Stimulated activated CD4-positive, alpha-beta T cell treated with anti-CD3 and anti-CD28 coated beads, TNF-alpha, amount 100 ng/mL, for 4 hours (primary cell): ENCODE measurements at places on chromosomes 7 and 10.

GRCh38 chr7:85021101-85021704 lies 165.7 kb downstream of the SEMA3D start:
- DNase-seq: no peak

GRCh38 chr10:1365540-1366321 lies 309.5 kb downstream of the WDR37 start:
- no peak for DNase-seq

GRCh38 chr10:119022846-119023552 lies 6.5 kb upstream of the NANOS1 start:
- DNase-seq: no peak

DNA sequence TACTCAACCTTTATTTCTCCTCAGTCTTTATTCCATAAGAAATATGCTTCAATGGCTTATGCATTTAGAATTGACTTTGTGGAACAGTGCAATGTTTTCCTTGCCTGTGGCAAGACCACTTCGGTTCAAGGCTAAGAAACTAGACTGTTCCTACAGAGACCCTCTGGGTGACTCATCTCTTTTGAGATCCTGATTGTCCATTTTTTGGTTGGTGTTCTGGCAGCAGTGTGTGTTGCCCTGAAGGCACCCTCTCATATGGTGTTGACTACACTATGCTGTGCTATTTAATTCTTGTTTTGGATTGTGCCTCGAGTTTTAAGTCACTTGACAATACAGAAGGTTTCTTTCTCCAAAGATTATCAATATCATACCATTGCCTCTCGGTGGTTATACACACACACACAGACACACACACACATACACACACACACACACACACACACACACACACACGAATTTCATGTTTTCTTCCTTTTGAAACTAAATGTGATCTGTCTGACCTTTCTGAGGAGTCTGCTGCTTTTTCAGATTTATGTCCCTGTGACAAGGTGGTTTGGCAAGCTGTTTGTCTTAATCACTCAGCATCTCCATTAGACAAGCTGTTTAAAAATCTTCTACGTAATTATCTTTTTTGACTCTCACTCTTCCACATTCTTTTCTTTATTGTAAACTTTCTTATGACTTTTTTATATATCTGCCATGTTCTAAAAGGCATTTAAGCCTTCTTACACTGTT lies 187.2 kb downstream of the VTI1A start:
- no peak for DNase-seq

DNA sequence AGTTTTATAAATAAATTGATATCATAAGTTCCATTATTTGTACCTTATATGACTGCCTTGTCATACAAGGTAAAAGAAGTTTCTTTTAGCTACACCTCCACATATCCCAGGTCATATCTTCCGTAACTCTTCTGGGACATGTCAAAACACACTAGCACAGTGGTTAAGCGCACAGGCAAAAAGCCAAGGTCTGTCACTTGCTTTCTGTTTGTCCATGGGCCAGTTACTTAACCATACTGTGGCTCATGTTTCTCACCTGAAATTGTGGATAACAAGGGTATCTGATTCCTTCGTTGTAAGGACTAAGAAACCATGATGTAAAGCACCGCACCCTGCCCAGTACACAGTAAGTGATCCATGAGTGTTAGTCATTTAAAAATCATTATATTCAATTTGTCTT lies 56.2 kb downstream of the SEMA3D start:
- DNase-seq: no peak

DNA sequence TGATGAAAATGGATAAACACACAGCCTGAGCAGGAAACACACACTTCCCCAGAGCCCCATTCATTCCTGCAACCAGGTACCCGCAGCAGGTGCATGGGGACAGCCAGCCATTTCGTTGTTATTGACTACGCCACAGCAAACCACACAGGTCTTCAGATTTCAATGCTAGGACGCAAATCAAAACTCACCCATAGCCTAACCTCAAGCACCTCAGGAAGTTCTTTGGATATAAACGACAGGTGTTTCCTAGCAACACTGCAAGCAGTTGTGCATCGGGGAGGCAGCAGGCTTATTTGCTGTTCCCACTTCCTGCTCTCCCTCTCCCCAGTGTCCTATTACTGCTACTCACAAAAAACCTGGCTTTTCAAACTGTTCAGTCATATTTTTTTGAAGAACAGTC lies 176.5 kb upstream of the FRMD4A start:
- no peak for DNase-seq
